Peyer's patch (tissue), 4 donors: ENCODE measurements at places on chromosomes 13 and 19. TPM values are rescaled to one million over a fixed set of nuclear protein-coding genes. Genes with fewer than 3 reads are reported as not detected.
A peak's percentile ranks its signal among the peaks of the same experiment; 100 is the strongest.

DNA sequence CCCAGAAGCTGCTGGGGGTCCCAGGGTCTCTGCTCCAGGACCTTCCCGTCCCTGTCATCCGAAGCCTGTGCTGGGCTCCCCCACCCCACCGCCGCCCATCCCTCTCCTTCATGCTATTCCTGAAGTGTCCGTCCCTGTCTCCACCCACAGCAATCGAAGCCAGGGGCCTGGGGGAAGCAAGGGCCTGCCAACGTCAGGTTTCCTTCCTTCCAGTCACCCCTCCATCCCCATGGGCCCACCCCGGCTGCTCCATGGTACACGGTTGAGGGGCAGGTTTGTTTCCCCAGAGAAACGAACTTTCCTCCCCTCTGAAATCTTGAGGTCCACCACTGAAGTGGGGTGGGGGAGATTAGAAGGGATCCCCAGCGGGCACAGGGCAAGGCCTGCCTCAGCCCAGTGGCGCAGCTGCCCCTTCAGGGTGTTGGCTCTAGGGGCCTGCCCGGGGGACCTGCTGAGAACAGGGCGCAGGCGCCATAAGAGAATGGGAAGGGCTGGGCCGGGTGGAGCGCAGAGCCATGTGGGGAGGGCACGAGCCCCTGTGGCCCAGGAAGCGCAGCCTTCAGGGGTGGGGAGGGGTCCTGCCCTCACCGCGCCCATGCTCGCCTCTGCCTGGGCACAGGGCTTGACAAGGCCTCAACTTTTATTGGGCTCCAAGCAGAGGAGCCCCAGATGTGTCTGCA lies 16.1 kb downstream of the CEBPG start:
- DNase-seq: peak; percentile 56

DNA sequence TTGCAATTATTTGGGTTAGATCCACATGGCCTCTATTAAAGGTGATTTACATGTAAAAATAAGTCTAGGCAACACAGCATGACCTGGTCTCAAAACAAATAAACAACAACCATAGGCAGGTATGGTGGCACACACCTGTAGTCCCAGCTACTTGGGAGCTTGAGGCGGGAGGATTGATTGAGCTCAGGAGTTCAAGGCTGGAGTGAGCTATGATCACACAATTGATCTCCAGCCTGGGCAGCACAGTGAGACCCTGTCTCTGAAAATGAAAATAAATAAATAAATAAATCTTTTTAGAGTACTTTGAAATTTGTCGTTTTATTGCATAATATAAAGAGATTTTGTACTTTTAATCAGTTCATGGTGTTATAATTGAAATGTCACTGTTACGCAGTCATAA lies 93.3 kb downstream of the PAN3 start:
- DNase-seq: no peak

DNA sequence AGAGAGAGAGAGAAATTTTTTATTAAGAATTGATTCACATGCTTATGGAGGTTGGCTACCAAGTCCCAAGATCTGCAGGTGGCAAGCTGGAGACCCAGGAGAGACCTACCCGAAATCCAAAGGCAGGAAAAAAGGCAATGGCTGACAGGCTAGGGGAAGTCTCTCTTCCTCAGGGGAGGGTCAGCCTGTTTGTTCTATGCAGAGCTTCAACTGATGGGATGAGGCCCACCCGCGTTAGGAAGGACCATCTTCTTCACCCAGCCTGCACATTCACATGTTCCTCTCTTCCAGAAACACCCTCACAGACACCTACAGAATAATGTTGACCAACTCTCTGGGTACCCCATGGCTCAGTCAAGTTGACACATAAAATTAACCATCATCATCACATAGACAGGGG lies 65.3 kb upstream of the SERP2 start:
- no peak for DNase-seq

DNA sequence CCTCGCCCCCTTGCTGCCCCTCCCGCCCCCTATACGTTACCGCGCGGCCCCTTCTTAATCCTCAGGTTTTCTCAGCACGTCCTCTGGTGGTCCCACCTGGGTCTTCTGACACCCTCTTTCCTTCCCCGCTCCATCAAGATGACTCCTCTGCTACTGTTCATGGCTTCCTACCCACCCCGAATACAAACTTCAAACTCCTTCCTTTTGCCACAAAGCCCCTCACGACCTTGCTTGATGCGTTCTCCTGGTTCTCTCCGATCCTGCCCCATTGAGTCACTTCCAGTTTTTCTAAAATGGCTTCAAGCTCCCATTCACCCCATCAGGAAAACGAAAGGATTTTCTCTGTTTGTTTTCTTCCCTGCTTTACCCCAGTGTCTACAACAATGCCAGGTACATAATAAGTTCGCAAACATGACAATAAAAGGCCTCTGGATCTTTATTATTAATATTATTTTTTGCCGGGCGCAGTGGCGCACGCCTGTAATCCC lies 734 bp upstream of the SERTAD3 start:
- no peak for DNase-seq

DNA sequence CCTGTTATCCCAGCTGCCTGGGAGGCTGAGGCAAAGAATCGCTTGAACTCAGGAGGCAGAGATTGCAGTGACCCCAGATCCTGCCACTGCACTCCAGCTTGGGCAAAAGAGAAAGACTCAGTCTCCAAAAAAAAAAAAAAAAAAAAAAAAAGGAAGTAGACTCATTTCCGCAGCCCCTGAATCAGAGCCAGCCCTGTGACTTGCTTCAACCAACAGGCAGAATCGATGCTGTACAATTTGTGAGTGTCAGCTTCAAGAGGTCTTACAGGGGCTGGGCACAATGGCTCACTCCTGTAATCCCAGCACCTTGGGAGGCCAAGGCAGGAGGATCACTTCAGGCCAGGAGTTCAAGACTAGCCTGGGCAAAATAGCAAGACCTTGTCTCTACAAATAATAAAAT lies 12.8 kb downstream of the ANKRD27 start:
- DNase-seq: peak; percentile 26

DNA sequence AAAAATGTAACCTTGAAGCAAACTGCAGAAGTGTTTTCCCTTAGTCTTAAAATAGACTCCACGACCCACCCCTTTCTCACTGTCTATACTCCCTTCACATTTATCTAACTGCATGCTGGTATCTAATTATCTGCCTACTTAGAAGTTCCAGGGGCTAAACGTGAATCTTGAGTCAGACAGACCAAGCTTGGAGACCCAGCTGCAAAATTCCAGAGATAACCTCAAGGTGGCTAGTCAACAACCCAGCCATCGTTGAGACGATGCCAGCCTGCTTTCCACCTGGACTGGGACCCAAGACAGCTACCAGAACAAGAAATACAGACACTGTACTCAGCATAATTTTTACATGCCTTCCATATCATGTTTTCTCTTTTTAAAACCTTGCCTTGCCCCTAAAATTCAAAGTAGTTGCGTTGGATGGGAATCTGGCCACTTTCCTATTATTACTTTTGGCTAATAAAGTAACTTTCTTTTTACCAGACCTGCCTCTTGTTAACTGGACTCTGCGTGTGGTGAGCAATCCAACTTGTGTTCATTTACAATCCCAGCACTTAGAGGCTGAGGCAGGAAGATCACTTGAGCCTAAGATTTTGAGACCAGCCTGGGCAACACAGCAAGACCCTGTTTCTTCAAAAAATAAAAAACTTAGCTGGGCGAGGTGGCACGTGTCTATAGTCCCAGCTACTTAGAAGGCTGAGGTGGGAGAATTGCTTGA lies 82.3 kb downstream of the CDADC1 start:
- no peak for DNase-seq

DNA sequence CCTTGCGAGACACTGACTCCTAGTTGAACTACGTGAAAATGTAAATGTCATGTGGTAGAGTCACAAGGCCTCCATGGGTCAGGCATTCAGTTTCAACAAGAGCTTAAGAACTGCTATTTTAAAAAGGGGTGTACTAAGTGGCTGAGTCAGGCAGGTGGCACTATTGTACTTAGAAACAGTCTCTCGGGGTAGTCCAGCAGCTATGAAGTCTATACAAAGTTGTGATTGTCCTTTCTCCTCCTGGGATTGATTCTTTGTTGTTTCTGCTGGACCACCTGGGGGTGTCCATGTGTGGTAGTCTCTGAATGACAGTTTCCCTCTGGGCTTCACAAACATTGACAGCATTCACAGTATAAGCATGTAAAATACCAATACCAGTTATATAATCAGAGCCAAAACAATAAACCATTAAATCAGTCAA lies 33.0 kb downstream of the UGGT2 start:
- no peak for DNase-seq

DNA sequence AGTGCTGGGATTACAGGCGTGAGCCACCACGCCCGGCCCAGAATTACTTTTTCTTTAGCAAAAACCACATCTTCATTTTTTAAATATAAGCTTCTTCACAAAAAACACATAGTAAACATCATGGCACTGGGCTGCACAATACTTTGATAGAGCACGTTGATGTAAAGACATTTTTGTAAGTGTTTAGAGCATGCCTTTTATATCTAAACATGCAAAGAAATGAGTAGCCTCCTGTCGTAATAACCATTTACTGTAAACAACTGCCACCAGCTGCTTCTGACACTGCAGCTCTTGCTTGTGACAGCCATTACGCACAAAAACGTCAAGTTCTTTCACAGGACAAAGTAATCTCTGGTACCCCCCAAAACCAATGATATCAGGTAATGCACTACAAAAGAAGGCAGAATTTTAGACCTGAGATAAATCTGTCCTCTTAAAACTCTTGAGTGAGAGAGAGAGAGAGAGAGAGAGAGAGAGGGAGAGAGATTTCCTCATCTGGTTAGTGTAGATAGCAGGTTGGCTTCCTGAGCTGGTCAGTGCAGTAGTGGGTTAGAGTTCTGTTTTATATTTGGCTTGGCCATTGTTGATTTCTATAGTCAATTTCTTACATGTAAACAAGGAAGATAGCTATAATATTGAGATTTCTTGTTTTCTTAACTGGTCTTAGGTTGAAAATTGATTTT lies 6.7 kb upstream of the ZNF548 start:
- no peak for DNase-seq

GRCh38 chr19:46753420-46754155 lies 7.3 kb upstream of the STRN4 start:
- peak; percentile 71 for DNase-seq

DNA sequence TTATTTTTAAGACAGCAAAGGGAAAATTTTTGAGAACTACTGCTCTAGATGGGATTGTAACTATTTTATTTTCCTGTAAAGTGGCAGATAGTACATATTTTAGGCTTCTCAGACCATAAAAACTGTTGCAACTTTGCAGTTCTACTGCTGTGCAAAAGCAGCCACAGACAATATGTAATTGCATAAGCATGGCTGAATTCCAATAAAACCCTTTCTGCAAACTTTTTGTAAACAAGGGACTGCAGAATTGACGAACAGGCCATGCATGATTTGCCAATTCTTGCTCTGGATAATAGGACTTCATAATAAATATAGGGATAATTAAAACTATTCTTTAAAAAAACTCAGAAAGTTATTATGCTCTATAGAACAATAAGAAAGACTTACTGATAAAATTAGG lies 149.1 kb downstream of the SLITRK5 start:
- no peak for DNase-seq

FARP1 gene
- total RNA-seq: 10.6 TPM

GFY gene
- not detected for total RNA-seq

OR10H4 gene
- total RNA-seq: not detected

CKM gene
- total RNA-seq: not detected

RAD23A gene
- 85.0 TPM for total RNA-seq
